SK-MEL-5 (cell line): ENCODE measurements at places on chromosomes 12 and 14. TPM values are rescaled to one million over a fixed set of nuclear protein-coding genes. Genes with fewer than 3 reads are reported as not detected.

FAIM2 gene
- not detected in 2 replicates for total RNA-seq

WNT5B gene
- total RNA-seq, result 0.53 and 0.69 TPM in 2 replicates

SPX gene
- 2.6 and 4.0 TPM in 2 replicates for total RNA-seq

ADIPOR2 gene
- total RNA-seq, result 61.3 and 64.5 TPM in 2 replicates

PDE6H gene
- not detected in 2 replicates for total RNA-seq

NANOG gene
- total RNA-seq, result not detected in 2 replicates

MYO1H gene
- total RNA-seq, result 0.08 TPM in 1 of 2 replicates, not detected in the other

NPFF gene
- not detected in 2 replicates for total RNA-seq

DAO gene
- total RNA-seq, result not detected in 2 replicates

FLRT2 gene
- 2.1 and 2.2 TPM in 2 replicates for total RNA-seq

TTC9 gene
- total RNA-seq, result 0.05 and 0.08 TPM in 2 replicates

SLC38A4 gene
- not detected in 2 replicates for total RNA-seq

PRICKLE1 gene
- 0.50 and 4.4 TPM in 2 replicates for total RNA-seq

GPHN gene
- 28.6 and 29.4 TPM in 2 replicates for total RNA-seq

RBMS2 gene
- total RNA-seq, result 4.9 and 6.0 TPM in 2 replicates

CLMN gene
- 19.5 and 24.0 TPM in 2 replicates for total RNA-seq

TMEM30B gene
- total RNA-seq, result not detected in 2 replicates

ACRBP gene
- 0.21 and 0.37 TPM in 2 replicates for total RNA-seq
